ENCODE measurements at places on chromosomes 3 and 15.
A peak's percentile ranks its signal among the peaks of the same experiment; 100 is the strongest.

DNA sequence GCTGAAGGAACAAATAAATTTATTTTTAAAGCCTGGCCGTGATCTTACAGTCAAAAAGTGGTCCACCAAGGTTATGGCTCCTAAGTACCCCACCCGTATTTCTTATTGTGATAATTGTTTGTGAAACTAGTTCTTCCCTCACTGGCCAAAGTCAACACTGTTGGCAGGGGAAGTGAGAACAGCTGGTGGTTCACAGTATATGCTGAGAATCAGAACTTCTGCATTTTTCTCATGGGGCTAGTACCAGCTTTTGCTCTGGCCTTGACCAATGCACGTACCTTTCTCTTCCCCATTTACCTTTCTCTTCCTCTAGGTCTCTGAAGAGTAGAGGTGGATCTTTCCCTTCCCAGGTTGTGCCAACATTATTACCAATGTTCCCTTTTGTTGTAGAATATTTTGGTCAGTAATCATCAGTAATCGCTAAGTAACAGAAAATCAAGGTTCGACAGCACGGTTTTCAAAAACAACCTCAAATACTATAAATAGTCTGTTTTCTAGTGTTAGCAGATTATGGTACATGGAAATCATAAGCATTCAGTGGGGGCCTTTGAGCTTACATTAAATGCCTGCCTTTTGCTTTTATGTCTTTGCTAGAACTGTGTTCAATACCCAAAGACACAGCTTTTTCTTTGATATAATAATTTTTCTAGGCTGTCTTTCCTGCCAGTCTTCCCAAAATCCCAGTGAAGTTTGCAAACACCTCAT is 268.0 kb downstream of the LPP start:
- DNase-seq = no peak

DNA sequence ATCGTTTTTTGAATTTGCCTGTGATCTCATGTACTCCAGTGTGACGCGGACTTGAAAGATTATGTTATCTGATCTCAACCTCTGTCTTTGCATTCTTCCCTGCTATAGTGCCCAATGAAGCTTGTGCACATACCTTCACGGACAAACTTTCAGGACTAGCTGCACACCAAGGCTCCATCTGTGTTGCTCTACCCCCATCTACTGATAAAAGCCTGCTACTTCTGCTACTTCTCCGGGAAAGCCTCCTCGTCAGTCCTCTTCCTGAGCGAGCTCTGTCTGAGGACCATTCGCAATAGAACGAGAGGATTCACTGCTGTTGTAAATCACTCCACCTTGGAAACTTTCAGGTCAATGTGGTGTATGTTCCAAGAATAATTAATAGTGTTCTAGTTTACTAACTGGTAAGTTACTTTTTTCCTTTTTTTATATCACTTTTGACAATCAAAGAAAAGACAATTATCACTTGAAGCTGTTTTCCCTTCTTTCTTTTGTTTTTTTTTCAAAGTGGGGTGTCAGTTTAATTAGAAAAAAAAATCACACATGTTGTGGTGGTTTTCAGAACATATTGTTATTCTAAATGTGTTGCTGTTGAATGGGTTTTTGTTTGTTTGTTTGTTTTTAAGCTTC is 217.6 kb downstream of the ARRDC4 start:
- peak; percentile 86 for DNase-seq

- no peak for DNase-seq
Observed at GRCh38 chr3:174460831-174461230, 398.3 kb upstream of the NAALADL2 start.

DNA sequence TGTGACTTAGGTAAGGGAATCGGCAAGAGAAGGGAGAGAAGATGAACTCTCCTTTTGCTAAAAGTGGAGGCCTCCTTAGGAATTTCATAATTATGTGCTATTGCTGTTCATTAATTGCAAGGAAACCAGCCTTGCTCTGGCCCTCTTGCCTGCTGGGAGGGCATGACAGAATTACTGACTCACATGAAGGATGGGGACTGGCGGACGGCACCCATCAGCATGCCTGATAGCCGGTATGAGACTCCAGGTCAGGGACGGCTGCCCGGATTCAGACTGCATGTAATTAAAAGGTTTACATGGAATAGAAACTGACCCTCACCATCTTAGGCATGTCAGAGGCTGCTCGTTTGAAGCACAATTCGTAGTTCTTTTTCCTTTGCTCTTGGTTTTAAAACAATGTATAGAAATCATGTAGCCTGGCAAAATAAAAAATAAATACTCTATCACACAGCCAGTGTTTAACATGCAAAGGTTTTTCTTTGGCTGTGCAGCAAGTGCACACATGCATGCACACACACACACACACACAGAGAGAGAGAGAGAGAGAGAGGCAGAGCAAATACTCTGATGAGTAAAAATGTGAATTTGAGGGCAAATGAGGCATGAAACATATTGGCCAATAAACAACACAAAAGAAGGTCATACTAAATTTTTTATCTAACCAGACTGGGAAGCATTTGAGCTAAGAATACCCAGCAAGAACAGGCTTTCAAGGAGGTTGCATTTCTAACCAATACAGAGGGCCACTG is 82.7 kb downstream of the FOXB1 start:
- DNase-seq = no peak

Measured in epithelial cell of esophagus (primary cell).